Hindlimb muscle (tissue), 1 donor: ENCODE measurements at places on chromosomes 5 and 9. TPM values are rescaled to one million over a fixed set of nuclear protein-coding genes. Genes with fewer than 3 reads are reported as not detected.

GRCh38 chr5:61498121-61498520 lies 166.1 kb downstream of the ZSWIM6 start:
- DNase-seq: no peak

DNA sequence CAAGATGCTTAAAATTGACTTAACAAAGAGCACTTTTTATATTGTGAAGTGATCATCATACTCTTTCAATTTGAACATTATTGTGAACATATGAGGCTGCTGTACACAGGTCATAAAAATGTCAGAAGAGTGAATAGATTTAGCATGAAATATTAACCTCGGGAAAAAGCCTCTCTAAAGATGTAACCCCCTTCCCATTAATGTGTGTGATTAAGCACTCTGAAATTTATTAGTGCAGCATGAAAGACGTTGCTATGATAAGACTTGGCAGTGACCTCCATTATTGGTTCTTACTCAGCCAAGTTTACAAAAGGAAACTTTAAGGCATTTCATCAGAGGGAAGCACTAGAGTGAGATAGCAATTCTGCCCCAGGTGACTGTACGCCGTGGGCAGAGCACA lies 326.5 kb downstream of the NTRK2 start:
- DNase-seq: no peak

- DNase-seq: no peak
These were observed 42.7 kb upstream of the IL17B start for GRCh38 chr5:149421834-149422233.

GRCh38 chr5:141354900-141355469 lies at the start of gene PCDHGA4:
Gene PCDHGA4 (plus strand): TSS chr5:141355021. CDS start chr5:141355108, 87 bp downstream.
- DNase-seq: no peak

DNA sequence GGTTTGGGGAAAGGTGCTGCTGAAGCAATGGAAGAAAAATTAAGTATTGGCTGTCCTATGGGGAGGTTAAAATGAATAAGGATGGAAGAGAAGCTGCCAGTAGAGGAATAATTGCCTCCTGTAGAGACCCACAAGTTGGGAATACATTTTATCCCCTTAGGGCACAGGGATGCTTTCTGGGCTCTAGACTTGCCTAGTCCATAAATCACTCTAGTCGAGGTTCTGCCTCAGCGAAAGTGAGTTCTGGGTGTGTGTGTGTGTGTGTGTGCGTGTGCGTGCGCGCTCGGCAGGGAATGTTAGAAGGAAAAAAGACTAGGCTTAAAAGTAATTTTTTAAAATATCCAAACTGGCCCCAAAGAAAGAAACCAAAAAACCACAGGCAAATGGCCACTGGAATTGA lies 291.6 kb downstream of the DOCK8 start:
- no peak for DNase-seq

DNA sequence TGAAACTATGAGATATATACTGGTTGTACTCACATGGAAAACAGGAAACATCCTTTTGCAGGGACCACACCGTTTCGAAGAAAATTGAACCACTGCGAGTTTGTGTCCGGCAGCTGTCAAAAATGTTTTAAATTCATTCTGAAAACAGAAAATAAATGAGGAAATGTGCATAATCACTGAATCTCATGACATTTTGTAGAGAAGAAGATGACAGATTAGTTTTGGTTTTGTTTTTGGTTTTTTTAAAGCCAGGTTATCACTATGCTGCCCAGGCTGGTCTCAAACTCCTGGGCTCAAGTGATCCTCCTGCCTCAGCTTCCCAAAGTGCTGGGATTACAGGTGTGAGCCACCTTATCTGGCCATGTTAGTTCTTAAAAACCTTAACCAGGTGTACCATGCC lies 3.5 kb downstream of the TXNDC8 start:
- DNase-seq: no peak

DNA sequence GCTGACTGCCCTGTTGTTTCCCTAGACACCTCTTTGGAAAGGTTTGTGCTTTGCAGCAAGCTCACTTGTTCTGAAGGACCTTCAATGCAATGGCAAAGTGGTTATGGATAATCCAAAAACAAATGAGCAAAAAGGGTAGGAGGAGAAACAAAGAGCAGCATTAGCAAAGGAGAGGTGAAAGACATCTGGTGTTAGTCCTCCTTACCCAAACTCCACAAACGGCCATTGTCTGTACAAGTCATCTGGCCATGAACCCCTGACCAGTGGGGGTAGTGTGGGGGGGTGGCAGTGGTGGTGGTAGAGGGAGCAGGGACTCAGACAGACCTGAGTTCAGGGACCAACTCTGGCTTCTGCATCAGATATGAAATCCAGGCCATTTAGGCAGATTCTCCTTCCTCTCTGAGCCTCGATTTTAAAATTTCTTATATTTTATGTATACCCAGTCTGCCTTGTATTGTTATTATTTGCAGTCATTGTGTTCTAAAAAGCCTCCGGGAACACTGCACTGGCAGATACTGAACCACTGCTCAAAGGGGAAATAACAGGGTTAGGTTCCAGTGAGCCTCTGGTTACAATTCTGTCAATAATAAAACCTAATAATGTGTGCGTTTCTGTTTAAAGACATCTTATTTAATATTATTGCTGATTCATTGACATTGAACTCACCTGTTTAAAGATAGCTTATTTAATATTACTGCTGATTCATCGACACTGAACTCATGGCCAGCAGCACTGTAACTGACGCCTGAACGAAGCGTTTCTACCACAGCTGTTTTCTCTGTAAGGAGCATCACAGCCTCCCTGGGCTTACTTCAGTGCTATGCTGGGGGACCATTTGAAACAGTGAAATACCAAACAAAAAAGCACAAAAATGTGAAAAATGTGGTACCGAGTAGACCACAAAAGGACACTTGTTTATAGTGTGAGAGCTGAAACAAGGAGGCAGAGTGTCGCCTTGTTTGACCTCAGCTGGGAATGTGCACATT lies 156.0 kb downstream of the SEC61B start:
- no peak for DNase-seq

DNA sequence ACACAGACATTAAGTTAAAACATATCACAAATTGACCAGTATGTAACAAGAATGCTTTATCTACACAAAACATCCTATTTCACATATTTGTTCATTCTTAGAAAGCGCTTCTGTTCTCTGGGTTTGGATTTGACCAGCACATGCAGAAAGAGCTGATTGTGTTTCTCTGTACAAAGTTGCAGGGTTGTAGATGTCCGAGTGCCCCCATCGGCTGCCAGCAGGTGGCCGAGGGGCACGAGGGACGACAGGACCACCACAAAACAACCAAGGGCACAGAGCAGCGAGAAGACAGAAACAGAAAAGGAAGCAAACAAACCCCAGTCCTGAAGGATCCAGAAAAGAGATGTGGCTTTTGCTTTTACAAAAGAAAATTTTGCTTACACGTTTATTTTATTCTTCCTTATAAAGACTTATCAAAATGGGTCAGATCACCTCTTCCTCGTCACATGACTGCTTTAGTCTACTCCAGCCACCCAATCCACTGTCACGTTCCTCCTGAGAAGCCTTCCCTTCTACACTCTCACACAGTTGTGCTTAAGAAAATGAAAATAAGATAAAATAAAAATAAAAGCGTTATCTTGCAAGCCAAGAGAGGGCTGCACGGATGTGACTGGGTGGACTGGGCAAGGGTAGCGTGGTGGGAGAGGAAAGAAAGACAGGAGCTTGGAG lies 9.5 kb downstream of the OTP start:
- DNase-seq: no peak

DNA sequence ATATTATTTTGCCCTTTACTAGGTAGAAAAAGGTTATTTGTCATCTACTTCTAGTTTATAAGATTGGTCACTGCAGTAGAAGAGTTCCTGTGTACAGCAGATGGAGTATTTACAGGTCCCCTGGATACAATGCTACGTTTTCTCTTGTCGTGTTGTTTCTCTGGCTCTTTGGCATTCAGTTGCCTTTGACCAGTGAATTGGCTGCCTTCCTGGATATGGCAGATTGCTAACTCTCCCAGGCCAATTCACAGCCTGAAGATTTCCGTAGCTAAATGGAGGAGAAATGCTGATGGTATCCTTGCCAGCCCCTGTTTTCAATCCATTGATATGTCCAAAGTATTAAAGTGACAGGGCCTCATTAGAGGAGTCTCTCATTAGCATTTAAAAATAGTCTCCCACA lies 32.5 kb upstream of the GNAQ start:
- DNase-seq: no peak

DNA sequence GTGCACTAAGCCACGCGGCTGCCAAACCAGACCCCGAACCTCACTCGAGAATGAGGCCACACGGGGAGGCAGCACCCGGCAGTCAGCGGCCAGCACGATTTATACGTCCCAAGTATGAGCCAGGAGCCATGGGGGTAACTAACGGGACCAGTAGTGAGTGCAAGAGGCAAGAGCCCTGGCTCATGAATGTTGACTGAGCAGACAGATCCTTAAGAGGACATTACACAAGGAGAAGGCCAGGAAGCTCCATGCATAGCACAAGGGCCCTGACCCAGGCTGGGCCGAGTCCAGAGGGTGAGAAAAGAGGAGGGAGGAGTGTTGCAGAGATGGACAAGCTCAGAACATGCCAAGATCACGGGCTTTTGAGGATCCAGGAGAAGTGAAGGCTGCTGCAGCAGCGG lies 58.6 kb upstream of the PHYKPL start:
- DNase-seq: no peak

DNA sequence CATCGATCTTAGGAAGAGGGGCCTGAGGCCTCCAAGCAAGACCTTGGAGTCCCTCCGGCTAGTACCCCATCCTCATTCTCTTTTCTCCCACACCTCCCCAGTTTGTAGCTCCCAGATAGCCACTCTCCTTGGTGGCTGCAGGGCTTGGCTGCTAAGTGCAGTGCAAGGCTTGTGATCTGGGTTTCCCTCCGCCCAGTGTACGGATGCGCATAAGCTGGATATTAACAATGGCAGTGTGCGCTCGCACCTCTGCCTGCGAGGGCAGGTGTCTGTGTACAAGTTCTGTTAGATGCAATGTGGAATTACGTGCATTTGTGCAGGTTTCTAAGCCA lies 71.0 kb upstream of the TBCA start:
- no peak for DNase-seq

- DNase-seq: no peak
These were observed 46.2 kb downstream of the CFAP77 start for GRCh38 chr9:132456241-132456640.

DNA sequence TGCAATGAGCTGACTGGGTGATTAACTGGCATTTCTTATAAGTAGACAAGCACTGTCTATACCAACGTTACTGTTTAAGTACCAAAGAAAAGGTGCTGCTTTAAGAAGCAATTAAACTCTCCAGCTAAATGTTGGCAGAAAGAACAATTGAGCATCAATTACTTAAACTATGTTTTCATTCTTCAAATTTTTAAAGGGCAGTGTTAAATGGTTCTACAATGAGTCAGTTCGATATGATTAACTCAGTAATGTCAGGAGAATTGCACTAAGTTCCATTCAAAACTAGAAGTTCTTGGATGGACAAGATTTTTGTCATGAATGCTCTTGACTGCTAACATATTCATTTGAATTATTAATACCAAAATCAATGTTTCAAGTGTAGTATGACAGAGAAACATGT lies 593.7 kb downstream of the DNAH5 start:
- no peak for DNase-seq

DNA sequence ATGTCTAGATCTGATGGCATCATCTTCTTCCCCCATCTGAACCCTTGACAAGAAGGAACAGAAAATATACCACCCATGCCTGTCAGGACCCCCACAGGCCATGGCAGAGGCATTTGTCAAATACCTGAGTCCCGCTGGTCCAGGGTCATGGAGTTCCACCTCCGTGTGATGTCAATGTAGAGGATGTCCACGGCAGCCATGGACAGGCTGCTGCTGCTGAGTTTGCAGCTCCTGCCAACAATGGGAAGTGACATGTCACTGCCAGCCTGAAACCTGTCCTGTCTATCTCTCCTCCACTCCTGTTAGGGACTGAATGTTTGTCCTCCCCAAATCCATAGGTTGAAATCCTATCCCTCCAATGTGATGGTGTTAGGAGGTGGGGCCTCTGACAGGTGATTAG lies 208.8 kb downstream of the DAB2IP start:
- no peak for DNase-seq

DNA sequence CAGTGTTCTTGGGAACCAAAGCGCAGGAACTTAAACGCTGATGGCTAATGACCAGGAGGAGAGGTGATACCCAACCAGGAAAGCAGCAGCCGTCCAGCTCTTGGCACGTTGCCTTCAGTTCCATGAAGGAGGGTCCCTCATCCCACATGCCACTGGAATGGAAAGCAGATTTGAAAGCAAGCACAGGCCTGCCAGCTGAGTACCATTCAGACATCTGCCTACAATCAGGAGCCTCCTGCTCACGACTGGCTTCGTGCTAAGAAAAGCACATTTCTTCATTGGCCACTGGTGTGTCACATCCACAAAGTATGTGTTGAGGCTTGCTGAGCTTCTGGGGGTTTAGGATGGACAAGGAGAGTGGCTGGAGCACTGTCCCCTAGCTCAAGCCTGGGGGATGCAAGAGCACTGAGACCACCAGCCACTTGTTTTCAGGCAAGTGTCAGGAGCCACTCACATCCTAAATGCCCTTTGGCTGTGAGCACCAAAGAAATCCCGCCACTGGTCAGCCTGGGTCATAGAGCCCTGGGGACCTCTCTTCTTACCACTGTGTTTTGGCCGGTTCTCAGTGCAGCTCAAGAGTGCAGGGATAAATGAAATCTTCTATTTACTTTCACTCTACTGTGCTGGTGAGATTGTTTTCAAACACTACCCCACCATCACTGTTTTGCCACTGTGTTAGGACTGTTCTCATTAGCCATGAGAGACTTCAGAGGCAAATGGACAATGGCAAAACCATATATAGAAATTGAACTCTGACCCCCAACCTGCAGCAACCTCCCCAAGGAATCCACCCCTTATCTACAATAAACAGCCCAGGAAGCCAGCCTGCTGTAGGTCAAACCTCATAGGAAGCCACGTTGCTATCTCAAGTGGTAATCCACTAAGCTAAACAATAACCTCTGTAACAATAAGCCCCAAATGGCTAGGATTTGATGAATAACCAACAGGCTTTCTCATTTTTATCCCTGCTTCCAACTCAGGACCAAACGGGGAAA lies 58.3 kb downstream of the MTX3 start:
- DNase-seq: no peak

DNA sequence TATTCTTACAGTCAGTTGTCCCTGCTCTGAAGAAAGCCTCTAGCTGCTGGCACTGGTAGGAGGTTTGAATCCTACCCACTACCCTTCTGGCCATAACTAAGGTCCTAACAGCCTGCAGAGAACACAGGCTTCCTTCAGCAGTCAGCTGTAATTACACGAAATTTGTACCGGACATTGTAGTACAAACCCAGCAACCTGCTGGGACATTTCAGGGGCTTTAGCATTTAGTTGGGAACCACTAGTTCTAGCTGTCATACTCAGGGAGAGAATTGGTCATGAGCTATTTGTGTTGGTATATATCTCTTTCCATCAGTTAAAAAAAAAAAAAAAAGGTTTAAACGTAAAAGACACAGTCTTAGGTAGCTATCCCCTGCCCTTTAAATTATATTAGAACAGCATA lies 1070.2 kb upstream of the DMAC1 start:
- no peak for DNase-seq

Gene C9orf153
- 0.22 TPM for polyA plus RNA-seq

Gene SLC6A3
- polyA plus RNA-seq: not detected

Gene PRRX2
- 2.9 TPM for polyA plus RNA-seq

Gene CCDC152
- 3.8 TPM for polyA plus RNA-seq

Gene SLC34A3
- polyA plus RNA-seq: 1.8 TPM

Gene PCDHA1
- polyA plus RNA-seq: not detected

Gene C8G
- 0.90 TPM for polyA plus RNA-seq

Gene TAF1L
- 0.05 TPM for polyA plus RNA-seq

Gene C5orf34
- 2.6 TPM for polyA plus RNA-seq

Gene AIF1L
- polyA plus RNA-seq: 21.5 TPM

Gene TAS2R1
- not detected for polyA plus RNA-seq

Gene LECT2
- polyA plus RNA-seq: not detected
